Hepatocyte (in vitro differentiated cells): ENCODE measurements at places on chromosomes 5 and 9. TPM values are rescaled to one million over a fixed set of nuclear protein-coding genes. Genes with fewer than 3 reads are reported as not detected.

DNA sequence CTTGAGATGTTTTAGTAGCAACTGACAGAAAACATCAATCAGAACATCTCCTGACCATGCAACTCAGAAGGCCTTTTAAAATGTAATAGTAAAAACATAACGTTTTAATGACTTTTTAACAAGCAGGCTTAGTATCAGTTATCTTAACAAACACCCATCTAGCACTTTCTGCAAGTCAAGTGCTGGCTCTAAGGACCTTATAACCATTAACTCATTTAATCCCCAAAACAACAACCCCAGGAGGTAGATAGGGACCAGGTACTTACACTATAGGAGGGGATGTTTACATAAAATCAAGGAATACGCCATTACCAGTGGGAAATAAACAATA is 41.8 kb downstream of the ROR2 start:
- DNase-seq, result no peak

DNA sequence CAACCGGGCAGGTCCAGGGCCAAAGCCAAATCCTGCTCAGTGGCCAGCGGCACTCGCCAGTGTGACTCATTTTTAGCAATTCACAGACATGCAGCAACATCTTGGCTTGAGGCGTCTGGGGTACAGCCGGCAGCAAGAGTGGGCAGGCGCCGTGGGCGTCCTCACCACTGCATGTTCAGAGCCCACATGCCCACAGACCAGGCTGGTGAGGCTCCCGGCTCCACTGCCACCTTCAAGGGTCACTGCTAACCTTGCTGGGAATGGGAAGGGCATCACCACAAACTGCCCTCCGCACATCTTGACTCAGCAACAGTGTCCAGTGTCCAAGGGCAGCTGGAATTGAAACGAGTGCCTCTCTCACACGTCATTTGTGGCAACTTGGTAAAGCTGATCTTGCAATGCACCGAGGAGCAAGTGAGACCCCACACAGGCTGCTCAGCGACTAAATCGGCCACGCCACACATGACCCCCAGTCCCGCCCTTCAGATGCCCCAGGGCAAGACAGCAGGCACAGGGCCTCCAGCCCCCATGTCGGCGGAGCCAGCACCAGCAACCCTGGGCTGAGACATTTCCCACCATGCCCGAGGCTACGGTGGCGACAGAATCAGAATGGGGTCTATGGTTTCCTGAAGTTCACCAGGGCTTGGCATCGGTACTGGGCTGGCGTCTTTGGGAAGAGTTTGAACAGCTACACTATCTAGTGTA is 140.3 kb downstream of the ROR2 start:
- DNase-seq, result no peak

- no peak for DNase-seq
Observed at GRCh38 chr5:85709728-85710127, 908.0 kb upstream of the COX7C start.

DNA sequence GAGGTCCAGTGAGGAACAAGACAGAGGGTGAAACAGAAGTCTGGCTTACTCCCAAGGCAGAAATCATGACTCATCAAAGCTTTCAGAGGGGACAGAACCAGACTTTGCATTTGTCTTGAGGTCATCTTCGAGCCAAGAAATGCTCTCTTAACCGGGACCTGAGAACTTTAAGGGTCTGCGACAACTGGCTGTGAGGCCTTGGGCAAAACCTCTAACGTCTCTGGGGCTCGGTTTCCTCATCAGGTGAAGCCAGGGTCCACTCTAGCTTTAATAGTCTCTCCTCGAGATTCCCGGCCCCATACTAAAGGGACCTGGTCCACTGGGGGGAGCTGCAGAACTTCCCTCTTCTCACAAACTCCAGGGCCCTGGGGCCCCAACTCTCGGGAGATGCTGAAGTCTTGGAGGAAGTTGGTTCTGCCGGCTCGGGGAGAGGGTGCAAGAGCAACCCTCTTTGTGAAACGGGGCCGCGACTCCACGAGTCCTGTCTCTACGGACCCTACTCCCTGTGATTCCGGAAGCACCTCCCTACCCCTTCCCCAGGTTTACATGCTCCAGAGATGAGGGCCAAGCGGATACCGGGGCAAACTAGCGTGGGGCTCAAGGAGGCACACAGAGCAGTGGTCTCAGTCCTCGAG is 2.6 kb downstream of the GLIS3 start:
- peak; percentile 88 for DNase-seq

GRCh38 chr5:89255845-89256463 is 373.0 kb upstream of the MEF2C start:
- peak; percentile 39 for DNase-seq

DNA sequence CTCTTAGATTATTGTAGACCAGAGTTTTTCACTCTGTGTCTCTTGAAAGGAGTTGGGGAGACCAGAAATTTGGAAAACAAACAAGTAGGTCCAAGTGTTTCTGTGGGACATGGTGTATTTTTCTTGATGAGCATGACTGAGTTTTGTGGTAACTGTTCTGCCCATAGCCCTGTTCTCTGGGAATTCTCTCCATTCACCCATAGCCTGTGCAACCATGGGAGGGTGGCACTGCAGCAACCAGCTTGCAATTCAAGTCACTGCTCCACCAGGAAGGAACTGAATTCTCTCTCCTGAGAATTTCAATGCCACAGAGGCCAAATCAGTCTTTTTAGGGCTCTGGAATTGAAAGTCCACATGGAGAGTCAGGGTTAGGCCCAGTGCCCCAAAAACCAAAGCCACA is 475.3 kb upstream of the TRPC7 start:
- no peak for DNase-seq

- DNase-seq, result no peak
Observed at GRCh38 chr9:6072865-6073264, 57.4 kb upstream of the RANBP6 start.

- no peak for DNase-seq
Observed at GRCh38 chr5:69317391-69317790, 15.2 kb downstream of the CCDC125 start.

GRCh38 chr9:123925161-123925560 is 4.8 kb downstream of the DENND1A start:
- no peak for DNase-seq

The ALDOB gene
- 44.0 and 71.6 TPM in 2 replicates for polyA plus RNA-seq

The STPG3 gene
- 1.5 and 2.5 TPM in 2 replicates for polyA plus RNA-seq

The ANKH gene
- polyA plus RNA-seq, result 27.6 and 28.9 TPM in 2 replicates

The ZBTB26 gene
- 2.6 and 2.9 TPM in 2 replicates for polyA plus RNA-seq
